Left ventricle myocardium inferior (tissue), 1 donor: ENCODE measurements at places on chromosomes 5 and 9. TPM values are rescaled to one million over a fixed set of nuclear protein-coding genes. Genes with fewer than 3 reads are reported as not detected.

The SUB1 gene
- total RNA-seq: 222 TPM

The PCDHGA9 gene
- total RNA-seq: 3.9 TPM

The OLFM1 gene
- total RNA-seq: 10.0 TPM

The GRM6 gene
- not detected for total RNA-seq
